Fibroblast of upper back skin (primary cell): ENCODE measurements at places on chromosomes 13 and 19.
A peak's percentile ranks its signal among the peaks of the same experiment; 100 is the strongest.

DNA sequence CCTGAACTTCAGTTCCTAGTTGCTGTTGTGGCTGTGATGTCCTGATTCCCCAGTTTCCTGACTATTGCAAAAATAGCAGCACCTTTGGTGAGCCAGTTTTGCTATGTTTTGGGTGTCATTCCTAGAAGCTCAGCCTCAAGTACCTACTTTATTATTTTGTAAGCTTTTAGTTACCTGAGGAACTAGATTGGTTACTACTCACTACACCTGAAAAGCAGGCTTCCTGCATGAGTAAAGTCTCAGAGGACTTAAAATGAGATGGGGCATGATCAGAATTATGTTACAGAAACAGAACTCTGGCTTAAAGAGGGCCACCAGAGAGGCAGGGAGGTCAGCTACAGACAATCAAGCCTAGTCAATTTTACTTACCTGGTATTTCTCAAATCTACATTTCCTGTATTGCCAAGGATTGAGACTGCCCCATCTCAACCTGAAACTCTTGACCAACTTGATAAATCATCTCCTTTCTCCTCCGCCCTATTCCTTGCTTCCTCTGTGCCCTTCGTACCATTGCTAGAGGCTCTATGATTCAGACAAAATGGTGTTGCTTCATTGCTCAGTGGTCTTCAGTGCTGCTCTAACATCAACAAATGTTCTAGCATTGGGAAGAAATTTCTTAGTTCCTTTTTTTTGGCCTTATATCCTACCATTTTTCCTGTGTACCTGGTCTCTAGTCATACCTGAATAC lies 58.9 kb downstream of the RAP2A start:
- DNase-seq = no peak

DNA sequence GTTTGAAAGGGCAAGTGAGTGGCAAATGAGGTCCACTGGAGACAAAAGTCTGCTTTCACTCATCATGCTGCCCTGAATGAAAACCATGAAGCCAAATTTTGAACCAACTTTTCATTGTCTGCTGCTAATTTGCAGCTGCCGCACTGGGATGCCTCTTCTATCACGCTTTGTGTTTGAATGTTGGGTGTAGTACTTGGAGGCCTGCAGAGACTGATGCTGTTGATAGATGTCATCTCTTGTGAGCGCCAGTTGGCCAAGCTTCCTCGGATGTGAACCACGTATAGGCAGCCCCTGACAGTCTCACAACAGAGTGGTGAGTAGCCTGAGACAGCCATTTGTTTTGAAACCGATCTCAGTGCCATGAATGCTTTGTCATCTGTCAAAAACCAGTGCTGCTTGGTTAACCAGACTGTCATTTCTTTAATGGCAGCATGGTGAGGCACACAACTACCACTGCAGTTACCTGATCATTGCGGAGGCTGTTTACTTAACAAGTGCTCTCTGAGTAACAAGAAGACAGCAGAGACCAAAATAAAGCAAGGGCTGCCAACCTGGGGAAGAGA lies 31.2 kb upstream of the SLC10A2 start:
- DNase-seq = no peak

DNA sequence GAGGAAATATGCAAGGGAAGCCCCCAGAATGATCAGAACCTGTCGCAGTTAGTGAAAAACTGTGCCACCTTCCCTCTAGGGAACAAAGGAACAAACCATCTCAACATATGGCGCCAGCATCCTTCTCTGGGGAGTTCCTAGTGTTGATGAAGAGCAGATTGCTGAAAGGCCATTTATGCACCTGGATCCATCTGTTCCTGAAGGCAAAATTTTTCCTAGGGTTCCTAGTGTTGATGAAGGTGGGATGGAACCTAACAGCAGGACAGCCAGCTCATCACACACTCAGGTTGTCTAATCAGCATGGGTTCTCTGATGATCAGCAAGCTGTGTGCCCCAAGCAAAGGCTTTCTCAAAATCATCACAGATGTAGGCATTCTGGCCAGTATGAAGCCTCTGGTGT lies 32.6 kb downstream of the ZNF473 start:
- DNase-seq = no peak

- DNase-seq = no peak
Measured at GRCh38 chr13:76889254-76889653, 3.0 kb upstream of the KCTD12 start.

- DNase-seq = peak; percentile 82
Measured at GRCh38 chr13:44313674-44314073, 60.0 kb upstream of the SERP2 start.

DNA sequence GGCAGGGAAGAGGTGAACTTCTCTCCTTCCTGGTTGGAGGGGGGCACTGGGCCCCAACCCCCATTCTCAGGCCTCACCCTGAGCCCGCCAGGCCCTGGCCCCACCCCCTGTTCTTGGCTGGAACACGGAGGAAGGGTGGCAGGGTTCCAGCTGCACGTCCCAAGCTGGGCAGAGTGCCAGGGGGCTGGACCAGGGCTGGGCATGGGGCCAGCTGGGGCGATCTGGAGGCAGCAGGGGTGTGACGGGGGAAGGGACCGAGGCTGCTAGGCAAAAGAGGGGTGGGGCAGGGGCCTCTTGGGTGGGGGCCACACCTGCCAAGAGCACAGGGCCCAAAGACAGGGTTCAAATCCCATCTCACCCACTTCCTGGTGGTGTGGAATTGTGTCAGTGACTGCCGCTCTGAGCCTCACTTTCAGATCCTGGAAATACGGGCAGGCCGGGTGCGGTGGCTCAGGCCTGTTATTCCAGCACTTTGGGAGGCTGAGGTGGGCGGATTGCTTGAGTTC lies 2.2 kb downstream of the HIF3A start:
- DNase-seq = peak; percentile 89

- no peak for DNase-seq
Measured at GRCh38 chr13:113225515-113225914, 16.1 kb downstream of the CUL4A start.

GRCh38 chr13:113774177-113775107 lies 15.4 kb downstream of the TMEM255B start:
- DNase-seq = peak; percentile 46

- peak; percentile 25 for DNase-seq
Measured at GRCh38 chr19:42563352-42564210, 31.1 kb downstream of the CEACAM8 start.

DNA sequence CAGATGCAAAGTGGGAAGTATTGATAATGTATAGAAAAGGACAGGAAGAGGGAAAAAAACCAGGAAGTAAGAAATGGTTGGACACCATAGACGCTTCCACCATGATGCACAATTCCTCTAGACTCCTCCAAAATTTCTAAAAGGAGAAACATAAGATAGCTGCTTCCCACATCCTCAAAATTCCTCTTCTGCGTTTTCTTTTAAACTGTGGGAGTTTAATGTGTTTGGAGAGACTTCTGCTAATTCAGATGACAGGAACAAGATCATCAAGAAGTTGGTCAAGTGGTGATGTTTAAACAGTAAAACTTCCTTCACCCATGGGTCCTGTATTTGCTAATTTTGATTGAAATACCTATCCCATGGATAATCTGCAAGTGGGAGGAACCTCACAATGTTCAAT lies 130.2 kb downstream of the IRS2 start:
- DNase-seq = no peak

- peak; percentile 12 for DNase-seq
Measured at GRCh38 chr19:50300814-50301606, 28.2 kb downstream of the KCNC3 start.

DNA sequence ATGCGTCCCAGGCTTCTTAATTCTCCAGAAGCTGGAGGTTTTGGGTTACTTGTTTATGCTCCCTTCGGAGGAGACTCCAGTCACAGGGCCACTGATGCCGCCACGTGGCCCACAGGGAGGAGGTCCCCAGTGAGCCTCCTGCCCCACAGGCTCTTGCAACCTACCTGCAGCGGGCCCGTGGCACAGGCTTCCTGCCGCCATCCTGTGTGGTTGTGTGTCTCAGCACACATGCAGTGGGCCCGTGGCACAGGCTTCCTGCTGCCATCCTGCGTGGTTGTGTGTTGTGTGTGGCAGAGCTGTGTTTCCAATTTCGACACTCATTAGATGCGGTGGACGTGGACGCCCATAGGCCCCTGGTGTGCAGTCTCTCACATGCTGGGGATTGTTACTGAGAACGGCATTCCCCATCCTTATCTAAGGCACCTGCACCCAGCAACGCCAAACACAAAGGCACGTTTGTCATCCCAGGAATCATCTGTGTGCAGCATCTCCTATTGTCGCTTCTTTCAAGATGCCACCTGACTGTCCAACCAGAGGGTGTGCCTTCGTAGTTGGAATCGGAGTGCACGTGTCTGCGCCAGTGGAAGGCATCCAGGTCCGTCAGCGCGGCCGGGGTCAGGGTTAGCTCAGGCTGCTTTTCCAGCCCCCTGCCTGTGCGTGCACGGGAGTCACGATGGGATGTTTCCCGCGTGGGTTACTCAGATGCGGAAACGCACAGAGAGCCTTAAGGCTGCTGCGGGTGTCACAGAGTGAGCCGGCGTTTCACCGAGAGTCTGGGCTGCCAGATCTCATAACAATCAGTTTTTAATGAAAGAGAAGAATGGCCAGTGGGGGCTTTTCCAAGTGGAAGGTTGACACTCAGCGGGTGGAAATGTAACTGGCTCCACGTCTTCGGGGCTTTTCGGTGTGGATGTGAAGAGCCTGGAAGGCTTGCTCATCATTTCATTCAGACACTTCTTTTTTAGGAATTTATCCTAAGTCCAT lies 119.8 kb downstream of the ATP11A start:
- DNase-seq = no peak

DNA sequence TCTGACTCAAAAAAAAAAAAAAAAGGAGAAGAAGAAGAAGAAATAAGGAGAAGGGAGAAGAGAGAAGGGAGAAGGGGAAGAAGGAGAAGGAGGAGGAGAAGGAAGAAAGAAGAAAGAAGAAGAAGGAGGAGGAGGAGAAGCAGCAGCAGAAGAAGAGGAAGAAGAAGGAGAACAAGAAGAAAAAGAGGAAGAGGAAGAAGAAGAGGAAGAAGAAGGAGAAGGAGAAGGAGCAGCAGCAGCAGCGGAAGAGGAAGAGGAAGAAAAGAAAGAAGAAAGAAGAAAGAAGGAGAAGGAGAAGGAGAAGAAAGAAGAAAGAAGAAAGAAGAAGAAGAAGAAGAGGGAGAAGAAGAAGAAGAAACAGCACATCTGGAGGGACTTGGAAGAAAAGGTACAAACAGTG lies 4.1 kb upstream of the CNN1 start:
- DNase-seq = no peak

DNA sequence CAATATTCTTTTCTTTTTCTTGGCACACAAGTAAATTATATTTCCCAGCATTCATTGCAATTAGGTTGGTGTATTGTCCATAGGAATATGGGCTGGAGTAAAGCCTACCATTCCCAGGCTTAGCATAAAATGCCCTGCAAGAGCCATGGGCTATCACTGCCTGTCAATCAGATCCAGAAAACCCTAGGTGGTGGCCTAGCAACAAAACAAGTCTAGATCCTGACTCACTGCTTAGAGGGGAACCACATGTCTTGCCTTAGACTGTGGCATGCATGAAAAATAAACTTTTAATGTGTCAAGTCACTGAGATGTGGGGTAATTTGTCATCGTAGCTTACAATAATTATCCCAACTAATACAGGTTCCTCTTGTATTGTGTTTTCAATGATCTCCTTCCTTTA lies 16.2 kb downstream of the SOX21 start:
- no peak for DNase-seq

GRCh38 chr19:52557231-52557995 lies 12.7 kb upstream of the ZNF701 start:
- no peak for DNase-seq
